ENCODE measurements at places on chromosomes 13 and 19.

GRCh38 chr19:47331931-47332547, at the start of gene C5AR2:
TSS of gene C5AR2 (plus strand) at chr19:47332175. CDS start at chr19:47340800, 8,625 bp downstream.
- DNase-seq, result no peak

GRCh38 chr19:2494084-2494446, 18.1 kb downstream of the GADD45B start:
- DNase-seq, result no peak

DNA sequence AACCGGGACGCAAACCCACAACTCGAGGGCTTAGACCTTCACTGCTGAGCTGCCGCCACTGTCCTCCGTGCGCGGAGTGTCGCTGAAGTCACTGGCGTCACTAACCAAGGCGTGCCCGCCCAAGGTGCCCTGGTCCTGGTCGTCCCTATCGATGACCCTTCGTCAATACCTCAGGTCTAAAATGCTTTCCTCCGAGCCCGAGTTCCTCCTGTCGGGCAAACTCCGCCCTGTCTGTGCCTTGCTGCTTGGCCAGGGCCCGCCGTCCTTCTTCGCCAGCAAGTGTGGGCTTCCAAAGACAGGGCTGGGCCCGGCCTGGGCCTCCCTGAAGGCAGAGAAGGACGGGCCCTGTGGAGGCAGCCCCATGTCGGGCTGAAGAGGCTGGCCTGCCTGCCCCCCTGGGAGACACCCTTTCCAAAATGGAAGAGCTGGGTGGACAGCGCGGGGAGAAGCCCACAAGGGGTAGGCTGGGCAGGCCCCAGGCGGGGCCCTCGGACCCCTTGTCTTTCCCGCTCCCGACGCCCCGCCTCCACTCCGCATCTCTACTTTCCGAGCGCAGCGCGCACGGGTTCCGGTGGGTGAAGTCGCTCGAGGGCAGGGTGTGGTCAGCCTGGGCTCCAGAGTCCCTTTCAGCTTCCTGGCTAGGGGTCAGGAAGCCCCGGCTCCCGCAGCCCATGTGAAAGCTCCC, 13.4 kb downstream of the RB1 start:
- DNase-seq, result no peak

DNA sequence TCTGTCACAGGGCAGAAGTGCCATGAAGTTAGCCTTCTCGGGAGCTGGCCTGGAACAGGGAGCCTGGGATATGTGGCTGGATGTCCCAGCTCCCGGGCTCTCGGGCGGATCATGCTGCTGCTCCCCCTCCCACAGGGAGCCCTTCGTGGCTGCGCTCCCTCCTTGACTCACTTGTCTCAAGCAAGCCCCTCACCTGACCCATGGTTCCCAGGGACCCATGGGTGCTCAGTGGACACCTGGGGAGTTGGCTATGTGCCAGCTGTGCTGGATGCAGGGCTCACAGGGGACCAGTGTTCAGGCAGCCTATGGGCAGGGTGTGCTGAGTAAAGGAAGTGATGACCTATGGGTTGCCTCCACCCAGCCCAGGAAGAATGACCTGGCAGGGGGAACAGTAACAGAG, 213.1 kb upstream of the SGCG start:
- no peak for DNase-seq

DNA sequence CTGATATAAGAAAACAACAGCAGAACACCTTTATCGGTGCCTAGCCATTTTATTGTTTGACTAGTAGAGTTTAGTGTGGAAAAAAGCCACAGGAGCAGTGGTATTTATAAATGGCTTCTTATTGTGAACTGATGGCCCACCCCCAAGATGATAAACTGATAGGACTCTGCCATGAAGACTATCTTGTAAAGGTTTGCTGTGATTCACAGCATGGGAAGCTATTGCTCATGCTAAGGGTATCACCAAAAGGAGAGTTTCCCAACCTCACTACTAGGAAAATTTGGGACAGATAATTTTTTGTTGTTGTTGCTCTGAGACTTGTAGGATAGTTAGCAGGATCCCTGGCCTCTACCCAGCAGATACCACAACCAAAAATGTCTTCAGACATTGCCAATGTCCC, 12.0 kb upstream of the SLC7A1 start:
- no peak for DNase-seq

DNA sequence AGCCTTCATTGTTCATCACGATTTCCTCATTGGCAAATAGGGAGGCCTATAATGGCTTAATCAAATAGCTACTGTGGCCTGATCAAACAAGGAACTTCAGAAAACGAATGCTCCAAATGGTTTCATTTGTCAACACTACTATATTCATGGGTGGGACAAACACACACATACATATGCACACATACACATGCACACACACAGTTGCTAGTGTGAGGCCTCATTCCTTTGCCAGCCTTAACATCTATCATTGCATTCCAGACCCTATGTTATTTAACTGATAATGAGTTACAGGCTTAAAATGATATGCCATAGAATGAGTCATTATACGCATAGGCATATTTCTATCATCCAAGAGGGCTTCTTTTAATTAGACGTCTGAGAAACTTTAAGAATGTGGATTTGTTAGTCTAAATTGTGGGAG, 140.2 kb downstream of the KLF5 start:
- no peak for DNase-seq

GRCh38 chr13:28131646-28132045, 6.7 kb upstream of the PAN3 start:
- no peak for DNase-seq

DNA sequence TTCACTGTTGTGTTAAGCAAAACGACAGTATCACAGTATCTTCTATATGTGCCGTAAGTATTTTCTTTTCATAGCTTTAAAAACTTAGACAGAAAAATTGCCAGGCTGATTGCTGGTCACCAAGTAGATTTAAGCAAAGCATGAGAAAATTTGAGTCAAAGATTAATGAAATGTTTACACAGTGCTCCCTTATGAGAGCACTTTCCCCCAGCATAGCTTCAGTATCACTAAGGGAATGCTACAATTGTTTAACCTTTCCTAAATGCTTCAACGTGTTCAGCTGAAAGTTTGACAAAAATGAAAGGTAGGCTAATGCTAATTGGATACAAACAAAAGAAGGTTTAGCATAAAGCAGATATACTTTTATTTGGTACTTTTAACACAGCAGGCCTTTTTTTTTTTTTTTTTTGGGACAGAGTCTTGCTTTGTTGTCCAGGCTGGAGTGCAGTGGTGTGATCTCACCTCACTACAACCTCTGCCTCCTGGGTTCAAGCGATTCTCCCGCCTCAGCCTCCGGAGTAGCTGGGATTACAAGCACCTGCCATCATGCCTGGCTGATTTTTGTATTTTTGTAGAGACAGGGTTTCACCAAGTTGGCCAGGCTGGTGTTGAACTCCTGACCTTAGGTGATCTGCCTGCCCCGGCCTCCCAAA, 23.4 kb downstream of the PCCA start:
- no peak for DNase-seq

GRCh38 chr19:49954933-49955332, 6.0 kb downstream of the SIGLEC11 start:
- DNase-seq, result no peak

DNA sequence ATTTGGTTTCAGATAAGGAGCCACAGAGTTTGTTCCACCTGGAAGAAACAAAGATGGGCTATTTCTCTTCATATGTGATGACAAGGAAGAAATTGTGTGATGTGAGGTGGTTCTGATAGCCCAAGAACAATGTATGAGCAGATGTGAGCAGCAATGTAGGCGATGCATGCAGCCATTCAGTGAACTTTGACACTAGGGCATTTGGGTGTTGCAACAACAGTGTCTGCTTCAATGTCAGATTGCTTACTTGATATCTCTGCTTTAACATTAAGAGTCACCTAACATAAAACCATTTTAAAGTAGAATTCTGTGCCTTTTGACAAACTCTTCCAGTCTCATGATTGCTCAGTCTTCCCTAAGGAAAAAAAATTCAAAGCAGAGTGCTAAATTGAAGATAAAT, 865.4 kb downstream of the SLITRK6 start:
- no peak for DNase-seq

GRCh38 chr13:92173254-92173653, 774.8 kb downstream of the GPC5 start:
- no peak for DNase-seq

GRCh38 chr19:11944656-11945055, 19.7 kb downstream of the ZNF700 start:
- DNase-seq, result no peak

GRCh38 chr19:30224689-30225606, 147.2 kb upstream of the ZNF536 start:
- no peak for DNase-seq

GRCh38 chr13:46101484-46102254, 3.2 kb downstream of the CPB2 start:
- DNase-seq, result no peak

GRCh38 chr13:49731766-49732165, 40.5 kb upstream of the EBPL start:
- DNase-seq, result no peak

DNA sequence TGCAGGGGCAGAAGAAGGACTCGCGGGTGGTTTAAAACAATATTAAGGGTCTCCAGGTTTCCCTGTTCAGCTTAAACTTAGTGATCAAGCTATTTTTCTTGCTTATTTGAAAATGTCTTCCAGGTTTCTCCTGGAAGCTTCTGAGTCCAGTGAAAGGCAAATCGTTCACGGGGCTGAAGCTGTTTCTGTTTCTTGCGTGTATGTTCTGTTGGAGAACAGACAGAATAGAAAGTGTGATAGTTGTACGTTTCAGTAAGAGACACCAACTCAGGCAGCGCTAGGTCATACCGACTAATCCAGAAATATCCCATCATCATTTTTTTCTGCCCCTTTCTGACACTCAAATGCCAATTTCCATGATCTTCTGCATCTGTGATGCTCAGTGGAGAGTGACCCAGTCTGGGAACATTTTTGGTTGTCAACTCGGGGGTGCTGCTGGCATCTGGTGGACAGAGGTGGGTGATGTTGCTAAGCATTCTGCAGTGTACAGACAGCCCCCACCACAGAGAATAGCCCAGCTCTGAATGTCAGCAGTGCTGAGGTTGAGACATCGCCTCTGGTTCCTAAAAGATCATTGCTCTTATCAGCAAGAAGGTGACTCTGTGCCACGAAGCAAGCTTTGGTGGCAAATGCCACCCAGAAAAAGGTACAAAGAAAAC, 4.3 kb downstream of the KLF2 start:
- DNase-seq, result no peak

DNA sequence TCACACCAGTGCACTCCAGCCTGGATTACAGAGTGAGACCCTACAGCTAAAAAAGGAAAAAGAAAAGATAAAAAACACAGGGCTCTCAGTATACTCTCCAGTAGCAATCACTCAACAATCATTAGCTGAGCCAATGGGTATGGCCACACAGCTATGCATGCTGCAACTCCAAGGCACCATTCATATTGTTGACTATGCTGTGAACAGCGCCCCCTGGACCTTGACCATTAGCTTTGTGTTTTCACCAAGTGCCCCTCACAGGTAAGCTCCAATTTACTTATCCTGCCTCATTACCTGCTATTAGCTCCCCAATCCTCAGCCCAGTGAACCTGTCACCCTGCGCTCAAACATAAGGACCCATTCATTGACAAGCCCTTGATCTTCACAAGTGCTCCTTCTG, 35.8 kb downstream of the ZIC5 start:
- DNase-seq, result no peak

GRCh38 chr13:113837560-113838355, 26.1 kb downstream of the GAS6 start:
- DNase-seq, result no peak

DNA sequence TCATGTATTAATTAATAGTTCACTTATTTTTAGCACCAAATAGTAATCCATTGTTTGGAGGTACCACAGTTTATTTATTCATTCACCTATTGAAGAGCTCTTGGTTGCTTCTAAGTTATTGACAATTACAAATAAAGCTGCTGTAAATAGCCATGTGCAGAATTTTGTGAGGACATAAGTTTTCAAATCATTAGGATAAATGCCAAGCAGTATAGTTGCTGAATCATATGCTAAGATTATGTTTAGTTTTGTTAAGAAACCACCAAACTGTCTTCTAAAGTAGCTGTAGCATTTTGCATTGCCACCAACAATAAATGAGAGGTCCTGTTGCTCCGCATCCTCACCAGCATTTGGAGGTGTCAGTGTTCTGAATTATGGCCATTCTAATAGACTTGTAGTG, 2126.8 kb downstream of the PCDH9 start:
- DNase-seq, result no peak

- DNase-seq, result no peak
These were observed 182.8 kb upstream of the TSHZ3 start for GRCh38 chr19:31532034-31532433.

DNA sequence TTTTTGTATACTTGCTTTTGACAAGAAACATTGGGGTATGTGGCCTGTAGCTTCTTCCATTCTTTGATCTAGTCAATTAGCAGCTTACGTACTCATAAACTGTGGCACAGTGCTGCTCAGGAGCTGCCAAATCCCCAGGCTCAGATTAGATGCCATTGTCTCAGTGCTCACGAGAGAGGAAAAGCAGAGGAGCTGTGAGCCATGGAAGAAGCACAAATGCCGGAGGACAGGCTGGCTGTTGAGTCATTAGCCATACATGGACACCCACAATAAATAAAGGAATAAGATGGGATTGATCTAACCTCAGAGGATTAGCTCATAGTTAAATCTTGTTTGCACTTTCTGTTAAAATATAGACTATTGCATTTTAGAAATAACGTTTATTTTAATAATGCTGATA, 121.7 kb downstream of the POSTN start:
- no peak for DNase-seq

DNA sequence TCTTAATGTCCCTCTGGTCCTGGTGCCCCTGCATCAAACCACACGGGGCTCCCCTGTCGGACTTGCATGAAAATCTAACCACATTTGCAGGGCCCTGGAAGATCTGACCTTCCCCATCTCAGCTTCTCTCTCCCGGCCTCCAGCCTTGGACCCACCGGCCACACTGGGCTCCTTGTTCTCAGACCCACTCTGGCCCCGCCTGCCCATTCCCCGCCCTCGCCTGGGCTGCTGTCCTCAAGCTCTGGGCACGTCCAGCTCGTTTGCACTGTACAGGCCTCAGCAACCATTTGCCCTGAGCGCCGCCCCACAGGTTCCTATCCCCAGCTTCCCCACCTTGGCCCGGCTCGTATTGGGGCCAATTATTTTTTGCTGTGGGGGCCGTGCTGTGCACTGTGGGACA, 10.5 kb downstream of the MYO9B start:
- no peak for DNase-seq

DNA sequence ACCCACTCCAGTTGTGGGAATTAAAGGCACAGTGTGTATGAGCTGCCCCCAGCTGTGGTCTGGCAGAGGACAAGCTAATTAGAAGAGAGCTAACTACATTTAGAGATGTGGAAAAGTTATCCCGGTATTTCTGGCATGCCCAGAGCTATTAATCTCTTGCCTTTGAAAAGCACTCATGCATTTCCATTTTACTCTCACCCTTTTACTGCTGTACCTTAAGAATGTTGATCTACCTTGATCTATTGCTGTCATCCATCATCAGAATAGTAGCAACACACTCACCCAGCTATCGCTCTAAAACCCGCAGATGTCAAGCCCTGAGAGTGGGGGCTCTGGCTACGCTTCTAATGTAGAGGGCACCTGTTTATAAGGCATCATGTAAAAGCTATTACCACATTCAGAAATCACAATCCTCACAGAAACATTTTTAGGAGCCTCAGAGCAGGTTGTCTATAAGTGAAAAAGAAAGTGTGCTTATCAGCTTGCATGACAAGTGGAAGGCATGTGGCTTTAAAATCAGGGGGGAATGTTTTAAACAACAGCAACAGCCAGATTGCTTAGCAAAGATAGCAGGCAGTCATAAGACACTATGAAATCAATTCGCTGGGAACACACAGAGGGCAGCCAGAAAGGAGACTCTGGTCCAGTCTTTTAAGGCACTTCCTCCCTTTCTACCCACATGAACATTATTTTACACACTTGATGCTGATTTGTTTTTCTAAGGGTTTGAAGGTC, 224.2 kb upstream of the IRS2 start:
- no peak for DNase-seq

All from stimulated activated CD8-positive, alpha-beta memory T cell treated with anti-CD3 and anti-CD28 coated beads, Interleukin-7, amount 100 ng/mL, for 1 hour (primary cell).